GM04504 (cell line): ENCODE measurements at places on chromosomes 11 and 22.
A peak's percentile ranks its signal among the peaks of the same experiment; 100 is the strongest.

DNA sequence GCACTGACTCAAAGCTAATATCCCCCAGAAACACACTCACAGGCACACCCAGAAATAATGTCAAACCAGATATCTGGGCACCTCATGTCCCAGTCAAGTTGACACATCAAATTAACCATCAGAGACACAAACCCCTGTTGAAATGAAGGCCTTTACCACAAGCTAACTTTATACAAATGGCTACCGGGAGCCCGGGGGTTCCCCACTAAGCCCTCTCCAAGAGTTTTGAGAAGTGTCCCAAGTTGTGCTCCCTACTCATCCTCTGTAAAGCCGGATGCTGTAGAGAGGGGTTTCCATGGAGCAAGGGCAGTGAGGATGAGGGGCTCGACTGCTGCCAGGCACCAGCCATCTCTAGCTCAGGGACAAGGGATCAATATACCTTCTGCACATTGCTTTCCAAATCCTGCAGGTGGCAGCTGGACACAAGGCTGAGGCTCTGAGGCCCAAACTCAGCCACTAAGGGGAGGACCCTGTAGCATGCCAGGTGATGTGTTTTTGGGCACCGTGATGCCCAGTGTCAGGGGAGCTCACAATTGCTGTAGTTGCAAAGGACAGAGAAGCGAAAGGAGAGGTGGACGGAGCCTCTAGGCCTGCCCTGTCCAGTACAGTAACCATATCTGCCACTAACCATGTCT lies 145.7 kb downstream of the TTC17 start:
- no peak for DNase-seq

DNA sequence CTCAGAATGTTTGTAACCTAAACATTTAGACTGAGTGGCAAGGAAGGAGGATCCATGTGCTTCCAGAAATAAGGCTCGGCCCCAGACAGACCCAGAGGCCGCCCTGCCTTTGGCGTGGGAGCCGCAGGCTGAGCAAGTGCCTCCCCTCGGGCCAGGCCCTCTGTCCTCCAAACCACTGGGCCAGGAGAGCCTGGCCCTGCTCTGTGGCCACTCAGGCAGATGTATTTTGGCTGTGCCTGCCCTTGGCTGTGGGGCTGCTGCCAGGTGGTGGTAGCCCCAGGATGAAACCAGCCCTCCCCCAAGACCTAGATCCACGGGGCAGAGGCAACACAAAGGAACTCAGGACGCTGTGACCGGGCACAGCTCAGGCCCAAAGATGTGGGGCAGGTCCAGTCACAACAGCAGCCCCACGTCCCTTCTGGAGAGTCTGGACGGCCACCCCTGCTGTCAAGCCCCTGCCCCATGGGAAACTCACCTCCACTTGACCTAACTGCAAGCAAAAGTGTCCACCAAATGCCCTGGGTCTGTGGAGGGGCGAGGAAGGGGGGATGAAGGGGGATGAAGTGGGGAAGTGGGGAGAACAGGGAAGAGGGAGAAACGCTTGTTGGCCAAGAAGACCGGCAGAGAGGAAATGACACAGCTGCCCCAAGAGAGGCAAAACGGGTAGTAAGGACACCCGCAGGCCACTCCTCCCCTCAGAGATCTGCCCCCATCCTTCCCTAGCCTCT lies 24.0 kb downstream of the PISD start:
- DNase-seq = no peak

DNA sequence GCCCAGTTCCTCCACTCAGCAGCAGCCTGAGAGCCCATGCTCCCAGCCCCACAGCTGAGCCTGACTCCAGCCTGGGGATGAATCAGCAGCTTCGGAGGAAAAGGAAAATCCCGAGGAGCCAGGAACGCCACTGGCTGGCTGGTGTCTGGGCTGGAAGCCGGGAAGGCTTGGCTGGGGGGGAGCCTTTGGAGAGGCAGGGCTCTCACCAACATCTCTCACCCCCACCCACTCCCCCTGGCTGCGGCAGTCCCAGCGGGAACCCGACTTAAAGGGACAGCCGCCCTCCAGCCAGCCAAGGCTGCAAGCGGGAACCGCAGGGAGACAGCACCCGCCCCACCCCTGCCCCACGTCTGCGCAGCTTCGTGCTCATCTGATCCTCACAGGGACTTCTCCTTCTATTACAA lies 28.4 kb downstream of the KIAA0930 start:
- peak; percentile 86 for DNase-seq

GRCh38 chr11:125446279-125446678 lies 49.8 kb downstream of the FEZ1 start:
- DNase-seq = no peak
